ENCODE measurements at places on chromosomes 5 and 9. TPM values are rescaled to one million over a fixed set of nuclear protein-coding genes. Genes with fewer than 3 reads are reported as not detected.

HAPLN1 gene
- 0.05 TPM for total RNA-seq

GRIA1 gene
- 0.15 TPM for total RNA-seq

TLX3 gene
- not detected for total RNA-seq

SPIN1 gene
- 56.6 TPM for total RNA-seq

SPZ1 gene
- total RNA-seq, result not detected

ACOT12 gene
- total RNA-seq, result not detected

WNT8A gene
- not detected for total RNA-seq

GFRA3 gene
- total RNA-seq, result 0.72 TPM

Measured in left ventricle myocardium superior (tissue), 1 donor.